Hippocampal formation (tissue), 2 donors: ENCODE measurements at places on chromosomes 1 and 21.

- DNase-seq: no peak
These were observed 30.6 kb downstream of the DNAJC6 start for GRCh38 chr1:65339866-65340468.

- DNase-seq: no peak
These were observed 4.2 kb upstream of the SIM2 start for GRCh38 chr21:36694593-36695282.

DNA sequence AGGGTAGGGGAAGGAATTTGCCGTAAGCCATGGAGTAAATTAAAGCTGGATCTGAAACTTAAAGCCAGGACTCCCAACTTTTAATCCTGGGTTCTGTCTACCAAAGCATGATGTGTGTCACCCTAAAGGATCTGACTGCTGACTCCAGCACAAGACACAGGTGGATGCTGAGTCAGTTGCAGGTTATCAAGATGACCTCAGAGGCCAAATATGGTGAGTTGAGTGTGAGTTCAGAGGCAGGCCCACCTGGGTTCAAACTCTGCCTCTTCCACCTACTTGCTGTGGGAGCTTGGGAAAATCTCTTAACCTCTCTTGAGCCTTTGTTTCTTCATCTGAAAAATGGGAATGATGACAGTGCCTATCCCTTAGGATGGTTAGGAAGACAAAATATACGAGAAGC lies 16.7 kb upstream of the LDLRAP1 start:
- no peak for DNase-seq

GRCh38 chr1:56688522-56689026 lies 43.5 kb downstream of the PRKAA2 start:
- no peak for DNase-seq

DNA sequence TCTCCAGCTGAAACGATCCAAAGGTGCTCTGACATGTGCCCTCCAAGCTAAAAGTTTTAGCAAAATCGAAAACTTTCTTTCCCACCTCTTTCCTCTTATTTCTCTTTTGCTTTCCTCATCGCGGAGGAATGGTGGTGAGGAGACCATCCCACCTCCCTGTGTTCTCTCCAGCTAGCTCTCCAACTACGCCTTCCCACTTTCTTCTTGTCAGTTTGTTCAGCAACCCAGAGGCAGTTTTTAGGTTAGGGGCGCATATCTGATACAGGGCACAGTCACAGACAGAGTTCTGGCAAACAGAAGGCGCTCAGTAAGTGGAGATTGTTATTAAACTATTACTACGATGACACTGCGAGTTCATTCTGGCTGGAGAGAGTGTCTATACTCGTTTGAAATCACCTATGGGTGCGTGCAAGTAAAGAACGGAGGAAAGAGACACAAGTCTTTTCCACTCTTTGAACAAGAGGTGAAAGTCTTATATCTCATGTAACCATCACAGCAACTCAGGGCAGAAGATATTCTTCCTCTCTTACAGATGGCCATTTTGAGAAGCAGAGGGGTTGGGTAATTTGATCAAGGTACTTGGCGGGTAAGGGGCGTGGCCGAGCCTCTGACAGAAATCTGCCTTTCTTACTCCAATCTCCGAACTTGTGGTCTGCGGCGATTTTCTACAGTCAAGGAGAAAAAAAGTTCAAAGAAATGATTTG lies 13.9 kb downstream of the HLX start:
- DNase-seq: no peak

DNA sequence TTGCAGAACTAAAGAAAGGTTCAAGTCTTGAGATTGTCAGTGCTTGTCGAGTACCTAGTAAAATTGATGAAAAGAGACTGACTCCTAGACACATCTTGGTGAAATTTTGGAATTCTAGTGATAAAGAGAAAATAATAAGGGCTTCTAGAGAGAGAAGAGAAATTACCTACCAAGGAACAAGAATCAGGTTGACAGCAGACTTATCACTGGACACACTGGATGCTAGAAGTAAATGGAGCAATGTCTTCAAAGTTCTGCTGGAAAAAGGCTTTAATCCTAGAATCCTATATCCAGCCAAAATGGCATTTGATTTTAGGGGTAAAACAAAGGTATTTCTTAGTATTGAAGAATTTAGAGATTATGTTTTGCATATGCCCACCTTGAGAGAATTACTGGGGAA lies 16.3 kb downstream of the L1TD1 start:
- no peak for DNase-seq
